Activated CD4-positive, alpha-beta T cell treated with anti-CD3 and anti-CD28 coated beads, Interleukin-2, amount 10 ng/mL, durations not matched to agents 7 days and 5 days (primary cell): ENCODE measurements at places on chromosomes 12 and 14.

DNA sequence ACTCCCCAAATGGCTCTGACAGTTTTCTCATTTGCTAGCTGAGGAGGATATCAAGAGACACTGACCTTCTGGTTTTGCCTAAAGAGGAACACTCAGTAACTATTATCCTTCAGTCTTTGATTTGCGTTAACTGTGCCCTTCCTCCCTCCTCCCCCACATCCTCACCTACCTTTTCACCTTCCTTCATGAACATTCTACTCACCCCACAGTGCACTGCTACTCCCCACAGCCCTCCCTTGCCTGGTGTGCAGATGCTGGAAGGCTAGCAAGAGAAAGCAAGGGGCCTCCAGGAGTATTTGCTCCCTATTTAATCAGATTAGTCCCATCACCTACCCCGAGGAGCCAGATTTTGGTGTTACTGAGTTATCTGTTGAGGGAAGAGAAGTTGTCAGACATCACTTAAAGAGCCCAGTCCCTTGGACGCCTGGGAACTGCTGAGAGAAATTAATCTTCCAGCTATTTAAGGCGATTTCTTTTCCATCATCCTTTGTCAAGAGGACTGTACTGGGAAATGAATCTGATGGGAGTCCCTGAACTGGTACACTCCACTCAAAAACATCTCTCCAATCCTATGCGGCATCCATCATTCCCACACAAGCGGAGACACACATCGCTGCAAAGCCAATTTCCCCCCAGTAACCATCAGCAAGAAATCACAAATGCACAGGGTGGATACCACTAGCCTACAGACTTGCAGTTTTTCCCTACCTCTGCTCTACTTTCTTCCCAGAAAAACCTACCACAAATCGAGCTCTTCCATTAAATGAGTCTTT lies 11.5 kb downstream of the PSMB5 start:
- no peak for DNase-seq

DNA sequence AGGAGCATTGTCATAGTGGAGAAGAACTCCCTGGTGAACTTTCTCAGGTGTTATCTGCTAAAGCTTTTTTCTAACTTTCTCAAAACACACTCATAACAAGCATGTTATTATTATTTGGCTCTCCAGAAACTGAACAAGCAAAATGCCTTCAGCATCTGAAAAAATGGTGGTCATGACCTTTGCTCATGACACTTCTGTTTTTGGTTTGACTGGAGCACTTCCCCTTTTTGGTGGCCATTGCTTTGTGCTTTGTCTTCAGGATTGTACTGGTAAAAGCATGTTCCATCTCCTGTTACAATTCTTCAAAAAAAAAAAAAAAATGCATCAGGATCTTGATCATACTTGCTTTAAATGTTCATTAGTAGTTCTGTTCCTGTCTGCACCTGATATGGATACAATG lies 1241.6 kb upstream of the USP15 start:
- no peak for DNase-seq

GRCh38 chr12:1444142-1444516 lies 150.3 kb downstream of the FBXL14 start:
- no peak for DNase-seq

DNA sequence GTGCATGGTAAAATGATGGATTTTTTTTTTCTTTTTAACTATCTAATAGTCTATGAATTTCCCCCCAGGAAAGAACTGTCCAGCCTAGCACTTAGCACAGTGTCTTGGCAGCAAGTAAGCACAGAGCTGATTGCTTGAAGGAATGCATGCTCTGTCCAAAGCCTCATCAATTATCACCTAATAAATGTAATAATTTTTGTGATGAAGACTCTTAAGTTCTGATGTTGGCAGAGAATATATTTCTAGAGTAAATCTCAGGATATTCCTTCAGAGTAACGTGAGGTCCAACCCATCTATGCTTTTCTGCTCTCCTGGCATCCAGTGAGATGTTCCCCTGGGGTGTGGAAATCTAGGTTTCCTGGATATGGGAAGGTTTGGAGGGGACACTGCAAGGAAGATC lies 152.4 kb downstream of the TMX1 start:
- DNase-seq: no peak

DNA sequence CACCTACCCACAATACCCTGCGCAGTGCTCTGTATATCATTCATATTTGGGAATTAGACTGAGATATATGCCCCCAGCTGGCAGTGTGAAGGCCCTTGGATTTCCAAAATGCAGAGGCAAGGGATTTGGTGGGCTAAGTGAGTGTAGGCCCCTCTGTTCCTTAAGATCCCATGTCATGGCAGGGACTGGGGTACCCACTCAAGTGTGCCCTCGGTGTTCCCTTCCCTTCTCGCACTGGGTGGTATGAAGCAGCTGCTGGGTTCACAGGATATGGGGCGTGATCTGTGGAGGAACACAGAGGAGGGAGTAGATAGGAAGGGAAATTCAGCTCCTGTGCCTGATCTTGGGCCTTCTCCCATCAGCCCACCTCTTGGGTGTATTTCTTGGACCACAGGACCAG lies 63.1 kb upstream of the VASH1 start:
- DNase-seq: no peak

DNA sequence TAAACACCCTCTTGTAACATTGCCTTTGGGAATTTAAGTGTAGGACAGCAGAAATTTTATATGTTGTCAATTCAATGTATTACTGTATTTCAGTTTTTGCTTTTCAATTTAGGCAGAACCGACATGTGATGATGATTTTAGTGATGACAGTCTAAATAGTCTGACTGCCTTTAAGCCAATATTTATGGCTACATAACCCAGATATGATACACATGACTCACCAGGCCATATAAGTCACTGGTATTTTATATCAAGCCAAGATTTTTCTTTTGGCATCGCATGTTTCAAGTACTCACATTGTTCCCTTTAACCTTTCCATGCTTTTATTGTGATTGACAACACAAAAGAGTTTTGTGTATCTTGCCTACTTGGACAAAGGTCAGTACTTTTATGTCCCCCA lies 13.6 kb upstream of the PPM1A start:
- DNase-seq: no peak

GRCh38 chr14:105119408-105120025 lies 49.1 kb downstream of the JAG2 start:
- no peak for DNase-seq

DNA sequence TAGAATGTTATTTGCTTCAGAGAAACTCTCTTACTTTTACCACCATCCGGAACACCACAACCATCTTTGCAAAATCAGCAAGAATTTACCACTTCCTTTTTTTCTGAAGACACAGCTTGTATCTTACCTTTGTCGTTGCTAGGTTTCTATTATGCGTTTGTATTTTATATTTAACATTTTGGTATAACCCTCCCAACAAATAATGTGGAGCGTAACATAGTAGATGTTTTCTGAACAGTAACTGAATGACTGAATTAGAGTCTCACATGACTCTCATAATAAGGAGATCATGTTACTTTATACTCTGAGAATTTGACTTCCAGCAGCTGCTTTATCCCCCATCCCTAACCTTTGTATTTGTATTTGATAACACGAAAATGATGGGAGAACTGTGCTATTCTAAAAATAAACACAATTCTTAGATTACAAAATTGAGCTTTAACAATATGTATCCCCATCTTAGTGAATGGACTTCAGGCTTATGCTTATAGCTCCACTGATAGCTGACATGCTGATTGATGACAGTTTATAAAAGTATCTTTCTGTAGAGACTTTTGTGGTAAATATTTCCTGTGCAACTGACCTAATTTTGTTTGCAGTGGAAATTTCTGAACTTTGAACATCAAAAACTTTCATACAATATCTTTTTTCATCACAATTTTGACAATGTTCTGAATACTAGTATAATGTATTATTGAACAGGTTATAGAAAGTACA lies 7.9 kb upstream of the KLRB1 start:
- DNase-seq: peak; percentile 43

GRCh38 chr12:20602641-20603391 lies 92.3 kb upstream of the SLCO1C1 start:
- DNase-seq: no peak

DNA sequence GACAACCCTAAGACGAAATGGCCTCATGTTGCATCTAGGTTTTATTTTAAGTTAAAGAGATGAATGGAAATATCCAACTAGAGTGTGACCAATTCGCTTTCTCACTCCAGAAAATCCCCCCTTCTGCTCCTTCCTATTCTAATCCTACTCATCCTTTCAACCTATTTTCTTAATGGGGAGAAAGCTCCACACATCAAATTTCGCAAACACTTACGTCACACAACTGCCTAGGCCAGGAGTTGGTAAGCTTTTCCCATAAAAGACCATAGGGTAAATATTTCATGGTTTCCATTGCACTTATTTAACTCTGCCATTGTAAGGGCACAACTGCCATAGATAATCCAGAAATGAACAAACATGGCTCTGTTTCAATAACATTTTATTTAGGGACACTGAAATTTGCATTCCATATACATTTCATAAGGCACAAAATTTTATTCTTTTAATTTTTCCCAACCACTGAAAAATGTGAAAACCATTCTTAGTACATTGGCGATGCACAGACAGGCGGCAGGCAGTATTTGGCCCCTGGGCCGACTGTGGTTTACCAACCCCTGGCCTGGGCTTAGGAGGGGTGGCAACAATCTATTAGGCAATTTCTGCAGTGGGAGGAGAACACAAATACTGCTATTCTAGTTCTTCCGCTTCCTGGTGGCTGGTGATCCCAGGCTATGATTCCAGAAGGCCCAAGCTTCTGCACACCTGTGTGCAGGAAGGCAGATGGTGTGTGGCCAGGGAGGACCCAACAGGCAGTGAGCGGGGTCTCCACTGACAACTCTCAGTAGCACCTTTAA lies 67.2 kb upstream of the FOXN3 start:
- no peak for DNase-seq

DNA sequence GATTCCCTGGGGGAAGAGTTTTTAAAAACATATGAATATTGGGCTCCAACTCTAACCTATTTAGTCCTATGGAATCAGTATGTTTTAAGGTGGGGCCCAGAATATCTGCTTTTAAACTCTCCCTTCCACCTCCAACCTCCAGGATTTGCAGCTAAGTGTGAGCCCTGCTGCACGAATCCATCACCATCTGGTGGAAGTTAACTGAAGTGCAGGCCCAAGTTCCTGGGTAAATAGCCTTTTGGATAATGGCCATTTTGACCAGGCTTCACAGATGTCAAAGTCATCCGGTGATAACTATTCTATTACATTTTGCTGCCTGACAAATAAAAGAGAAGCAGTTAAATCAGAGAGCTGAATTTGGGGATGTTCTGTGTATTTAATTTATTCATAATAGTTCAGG lies 58.1 kb upstream of the RMST start:
- no peak for DNase-seq

DNA sequence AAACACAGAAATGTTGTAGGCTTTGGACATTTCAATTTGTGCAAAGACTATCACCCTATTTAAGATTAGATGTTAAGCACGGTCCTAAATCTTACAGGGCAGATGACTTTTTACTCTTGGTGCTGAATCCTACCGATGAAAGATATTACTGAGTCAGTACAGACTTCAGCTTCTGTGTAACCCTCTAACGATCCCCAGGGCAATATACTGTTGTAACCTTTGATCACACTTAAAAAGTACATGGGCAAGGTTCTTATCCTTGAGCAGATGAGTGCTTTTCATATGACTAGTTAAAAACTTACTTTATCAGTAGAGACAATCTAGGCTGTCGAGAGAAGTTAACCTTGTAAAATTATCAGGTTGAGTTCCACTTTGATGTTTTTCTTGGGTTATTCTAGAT lies 22.5 kb downstream of the PDE3A start:
- no peak for DNase-seq

DNA sequence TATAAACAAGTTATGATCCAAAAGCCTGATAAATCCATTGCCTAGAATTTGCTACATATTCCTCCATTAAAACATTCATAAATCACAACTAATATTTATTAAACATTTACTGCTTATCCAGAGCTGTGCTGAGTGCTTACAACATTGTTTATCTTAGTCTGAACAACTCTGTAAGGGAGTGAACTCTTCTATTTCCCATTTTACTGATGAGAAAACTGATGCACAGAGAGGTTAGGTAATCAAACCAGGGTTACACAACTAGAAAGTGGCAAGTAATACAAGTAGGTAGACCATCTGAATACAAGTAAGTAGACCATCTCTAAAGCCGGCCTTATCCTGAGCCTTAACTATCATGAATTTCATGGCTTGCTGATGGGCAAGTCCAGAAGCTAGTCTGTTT lies 39.5 kb downstream of the WASHC3 start:
- DNase-seq: no peak

DNA sequence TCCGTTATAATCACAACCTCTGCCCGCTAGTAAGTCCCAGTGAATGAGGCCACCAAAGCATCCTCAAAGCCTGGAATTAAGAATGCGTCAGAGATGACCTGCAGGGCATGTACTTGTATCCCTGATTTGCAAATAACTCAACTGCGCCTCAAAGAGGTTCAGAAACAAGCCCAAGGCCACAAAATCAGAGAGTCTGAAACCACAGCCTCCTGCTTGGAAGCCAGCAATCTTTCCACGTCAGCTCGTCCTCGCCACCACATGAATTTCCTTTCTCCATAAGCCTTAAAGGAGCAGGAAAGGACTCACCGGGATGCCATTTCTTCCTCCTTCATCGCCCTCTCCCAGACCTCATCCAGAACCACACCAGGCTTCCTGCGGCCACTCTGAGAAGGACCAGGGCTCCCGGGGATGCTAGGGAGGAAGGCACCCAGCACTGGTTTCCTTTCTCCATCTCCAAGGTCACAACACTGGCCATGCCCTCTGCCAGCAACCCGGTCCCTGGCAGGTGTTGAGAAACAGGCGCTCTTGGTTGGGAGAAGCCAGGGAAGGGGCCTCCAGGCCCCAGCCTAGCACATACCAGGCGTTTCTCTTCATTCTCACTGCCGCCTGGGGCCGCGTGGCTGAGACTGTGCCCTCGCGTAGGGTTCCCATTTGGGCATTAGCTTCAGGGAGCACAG lies 191.2 kb upstream of the DIO3 start:
- DNase-seq: no peak

DNA sequence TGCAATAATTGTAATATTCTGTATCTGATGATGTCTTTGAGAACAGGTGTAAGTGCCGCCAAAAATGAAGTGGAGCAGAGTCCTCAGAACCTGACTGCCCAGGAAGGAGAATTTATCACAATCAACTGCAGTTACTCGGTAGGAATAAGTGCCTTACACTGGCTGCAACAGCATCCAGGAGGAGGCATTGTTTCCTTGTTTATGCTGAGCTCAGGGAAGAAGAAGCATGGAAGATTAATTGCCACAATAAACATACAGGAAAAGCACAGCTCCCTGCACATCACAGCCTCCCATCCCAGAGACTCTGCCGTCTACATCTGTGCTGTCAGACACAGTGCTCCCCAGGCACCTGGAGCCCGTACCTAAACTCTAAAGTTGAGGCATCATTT lies 268.7 kb downstream of the DAD1 start:
- DNase-seq: no peak

DNA sequence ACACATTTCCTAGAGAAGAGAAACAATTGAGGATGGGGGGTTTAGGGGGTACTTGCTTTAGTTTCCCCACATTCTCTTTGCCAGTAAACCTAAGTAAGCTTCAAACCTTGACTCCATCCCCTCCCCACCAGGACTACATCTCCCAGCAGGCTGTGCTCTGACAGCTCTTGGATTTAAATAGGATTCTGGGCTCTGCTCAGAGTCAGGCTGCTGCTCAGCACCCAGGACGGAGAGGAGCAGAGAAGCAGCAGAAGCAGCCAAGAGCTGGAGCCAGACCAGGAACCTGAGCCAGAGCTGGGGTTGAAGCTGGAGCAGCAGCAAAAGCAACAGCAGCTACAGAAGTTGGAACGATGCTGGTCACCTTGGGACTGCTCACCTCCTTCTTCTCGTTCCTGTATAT lies 20.6 kb downstream of the RDH12 start:
- DNase-seq: no peak

- DNase-seq: no peak
These were observed 63.5 kb downstream of the FOXG1 start for GRCh38 chr14:28830115-28830534.
